ENCODE measurements at places on chromosomes 5 and 9.

GRCh38 chr5:36720688-36721087 lies 114.3 kb downstream of the SLC1A3 start:
- no peak for DNase-seq

DNA sequence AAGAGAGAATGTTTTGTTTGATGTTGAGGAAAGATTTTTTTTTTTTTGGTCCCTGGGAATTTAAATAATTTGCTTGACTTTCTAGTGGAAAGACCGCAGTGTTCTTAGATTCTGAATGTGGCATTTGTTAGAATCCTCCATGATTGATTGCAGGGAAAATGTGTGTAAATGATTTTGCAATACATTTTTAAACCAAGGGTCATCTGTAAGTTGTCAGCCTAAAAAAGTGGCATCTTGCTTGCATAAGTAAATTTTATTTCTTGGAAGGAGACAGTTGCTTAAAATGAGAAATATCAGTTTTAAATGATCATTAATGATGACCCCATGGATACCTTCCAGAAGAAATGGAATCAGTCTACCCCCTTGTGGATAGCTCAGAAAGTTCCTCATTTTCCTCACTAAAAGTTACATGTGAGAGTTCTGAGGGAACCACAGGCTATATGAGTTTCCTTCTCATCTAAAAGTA lies 105.1 kb upstream of the SLC25A48 start:
- DNase-seq = no peak

GRCh38 chr9:93064392-93065134 lies 6.1 kb downstream of the SUSD3 start:
- no peak for DNase-seq

DNA sequence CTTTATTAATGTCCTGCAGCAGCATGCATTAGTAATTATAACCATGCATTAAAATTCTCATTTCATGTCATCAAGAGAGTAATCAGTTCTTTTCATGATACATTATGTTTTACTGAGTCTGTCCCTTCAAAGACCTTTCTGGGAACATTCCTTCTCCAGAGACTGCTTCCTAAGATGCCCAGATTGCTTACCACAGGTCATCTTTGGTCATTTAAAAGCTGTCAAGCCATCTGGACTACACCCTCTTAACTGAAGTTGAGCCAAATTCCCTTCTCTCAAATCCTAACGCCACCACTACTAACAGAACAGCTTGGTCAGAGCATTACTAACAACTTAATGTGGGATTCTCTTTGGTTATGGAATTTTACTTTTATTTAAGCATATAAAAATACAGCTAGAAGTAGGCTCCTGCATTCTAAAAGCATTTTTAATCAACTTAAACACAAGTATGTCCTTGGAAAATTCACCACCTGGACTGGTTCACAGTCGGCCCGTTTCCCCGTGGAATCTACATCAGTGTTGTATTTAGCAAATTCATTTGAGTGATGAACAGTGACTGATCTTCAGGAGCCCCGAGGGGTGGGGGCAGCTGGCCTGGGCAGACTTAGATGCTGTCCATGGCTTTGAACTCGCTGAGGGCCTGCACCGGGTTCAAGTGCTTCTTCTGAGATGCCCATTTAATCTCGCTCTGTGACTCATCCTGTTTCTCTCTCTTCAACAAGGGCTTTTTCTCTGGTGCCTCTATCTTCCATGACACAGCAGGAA lies 92.8 kb upstream of the CCDC112 start:
- DNase-seq = no peak

DNA sequence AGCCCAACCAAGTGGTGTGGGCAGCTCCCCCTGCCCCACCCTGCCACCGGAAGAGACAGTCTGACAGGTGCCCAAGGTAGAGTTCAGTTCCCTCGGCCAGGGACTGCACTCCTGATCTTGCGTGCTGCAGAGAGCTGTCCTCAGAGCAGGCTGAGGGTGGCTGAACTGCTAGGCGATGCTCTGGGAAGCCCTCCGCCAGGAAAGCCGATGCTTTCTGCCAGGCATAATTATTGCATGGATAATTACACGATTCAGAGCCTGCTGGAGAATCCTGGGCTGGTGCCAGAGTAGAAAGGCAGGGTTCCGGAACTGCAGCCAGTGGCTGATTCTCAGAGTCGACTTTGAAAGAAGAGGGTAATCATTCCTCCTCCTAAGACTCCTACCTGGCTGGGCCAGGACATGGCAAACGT lies 19.3 kb downstream of the KCNIP1 start:
- no peak for DNase-seq

DNA sequence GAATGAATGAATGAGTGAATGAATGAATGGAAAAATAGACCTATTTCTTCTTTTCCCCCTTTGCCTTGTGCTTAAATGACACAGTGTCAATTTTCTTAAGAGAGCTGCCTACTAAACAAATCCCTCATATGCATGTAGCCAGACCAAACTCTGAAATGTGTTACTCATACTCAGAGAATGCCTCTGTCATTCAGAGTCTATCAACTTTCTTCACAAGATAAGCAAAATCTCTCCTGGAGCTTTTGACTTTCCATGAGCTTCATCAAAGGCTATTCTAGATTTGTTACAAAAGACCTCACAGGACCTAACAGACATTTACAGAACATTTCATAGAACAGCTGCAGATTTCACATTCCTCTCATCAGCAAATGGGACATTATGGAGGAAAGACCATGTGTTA lies 275.7 kb upstream of the MSX2 start:
- no peak for DNase-seq

- DNase-seq = no peak
Measured at GRCh38 chr9:135347461-135347860, 132.1 kb upstream of the PPP1R26 start.

GRCh38 chr5:57346328-57346727 lies 136.3 kb downstream of the ACTBL2 start:
- DNase-seq = no peak

DNA sequence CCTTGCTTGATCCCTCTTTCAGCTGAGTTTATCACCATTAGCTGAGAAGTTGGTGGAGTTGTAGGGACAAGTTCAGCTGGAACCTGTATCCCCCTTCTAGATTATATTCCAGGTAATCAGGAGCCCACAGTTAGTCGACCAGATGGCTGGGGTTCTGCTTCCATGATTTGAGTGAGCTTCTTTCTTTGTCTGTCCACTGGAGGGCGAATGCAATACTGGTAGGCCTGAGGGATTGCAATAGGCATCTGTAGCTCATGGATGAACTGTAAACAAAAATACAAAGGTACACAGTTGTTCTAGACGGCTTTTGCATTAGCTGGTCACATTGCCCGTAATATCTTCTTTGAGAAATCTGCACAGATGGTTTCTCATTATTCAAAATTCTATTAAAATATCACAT lies 88.9 kb downstream of the PCSK5 start:
- DNase-seq = no peak

DNA sequence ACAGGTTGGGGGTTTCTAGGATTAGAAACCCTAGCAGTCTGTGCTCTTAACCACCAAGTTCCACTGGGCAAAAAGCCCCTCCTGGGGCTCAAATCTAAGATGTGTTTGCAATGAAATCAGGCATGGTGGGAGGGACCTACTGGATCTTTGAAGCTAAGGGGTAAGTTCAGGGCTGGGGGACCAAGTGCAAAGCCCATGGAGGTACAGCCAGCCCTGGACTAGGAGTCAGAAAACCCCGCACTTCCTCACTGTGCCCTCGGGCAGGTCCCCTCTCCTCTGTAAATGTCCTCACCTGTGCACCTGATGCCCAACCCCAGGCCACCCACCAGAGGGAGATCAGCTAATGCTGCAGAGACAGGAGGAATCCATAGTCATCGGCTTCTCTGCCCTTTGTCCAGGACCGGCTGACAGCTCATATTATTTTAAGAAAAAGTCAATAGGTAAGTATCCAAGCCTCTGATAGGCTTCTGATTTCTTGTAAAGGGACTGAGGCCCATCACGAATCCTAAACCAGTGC lies 138.3 kb downstream of the PAX5 start:
- DNase-seq = no peak

DNA sequence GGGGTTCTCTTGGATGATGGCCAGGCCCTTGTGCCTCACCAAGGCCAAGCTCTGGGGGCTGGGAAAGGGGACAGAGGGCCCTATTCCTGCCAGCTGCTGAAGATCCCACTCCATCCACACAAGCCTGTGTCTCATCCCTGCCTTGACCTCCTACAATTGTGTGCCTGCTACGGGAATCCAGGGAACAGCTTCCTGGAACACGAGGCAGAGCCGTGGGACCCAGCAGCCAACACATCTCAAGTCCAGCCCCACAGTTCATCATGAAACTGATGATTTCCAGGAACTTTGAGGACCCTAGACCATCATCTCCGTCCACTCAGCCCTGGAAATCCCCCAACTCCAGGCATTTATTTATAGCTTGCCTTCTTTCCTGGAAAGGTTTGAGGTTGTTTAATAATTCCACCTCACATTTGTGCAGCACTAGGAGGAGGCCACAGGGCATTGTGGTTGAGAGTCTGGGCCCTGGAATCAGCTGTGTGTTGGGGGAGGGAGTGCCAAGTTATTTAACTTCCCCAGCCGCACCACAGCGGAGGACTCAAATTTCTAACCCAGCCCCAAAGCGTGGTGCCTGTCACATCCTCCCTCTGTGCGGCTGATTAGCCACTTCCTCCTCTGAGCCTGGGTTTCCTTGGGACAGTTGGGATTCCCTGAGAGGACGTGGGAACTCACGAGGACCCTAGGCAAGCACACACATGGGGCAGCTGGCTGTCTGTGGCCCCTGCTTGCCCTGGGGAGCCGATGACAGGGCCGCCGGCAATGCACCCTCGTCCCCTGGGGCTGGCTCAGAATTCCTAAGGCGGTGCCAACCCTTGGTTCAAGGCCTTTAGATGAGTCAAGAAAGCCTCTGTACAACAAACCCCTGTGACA lies 58.2 kb upstream of the GGTA1 start:
- DNase-seq = no peak

GRCh38 chr5:159135896-159136531 lies 36.3 kb upstream of the EBF1 start:
- DNase-seq = no peak

GRCh38 chr5:72163349-72163983 lies 56.2 kb downstream of the MAP1B start:
- DNase-seq = no peak

- no peak for DNase-seq
Measured at GRCh38 chr9:124330011-124330697, 72.4 kb downstream of the NEK6 start.

DNA sequence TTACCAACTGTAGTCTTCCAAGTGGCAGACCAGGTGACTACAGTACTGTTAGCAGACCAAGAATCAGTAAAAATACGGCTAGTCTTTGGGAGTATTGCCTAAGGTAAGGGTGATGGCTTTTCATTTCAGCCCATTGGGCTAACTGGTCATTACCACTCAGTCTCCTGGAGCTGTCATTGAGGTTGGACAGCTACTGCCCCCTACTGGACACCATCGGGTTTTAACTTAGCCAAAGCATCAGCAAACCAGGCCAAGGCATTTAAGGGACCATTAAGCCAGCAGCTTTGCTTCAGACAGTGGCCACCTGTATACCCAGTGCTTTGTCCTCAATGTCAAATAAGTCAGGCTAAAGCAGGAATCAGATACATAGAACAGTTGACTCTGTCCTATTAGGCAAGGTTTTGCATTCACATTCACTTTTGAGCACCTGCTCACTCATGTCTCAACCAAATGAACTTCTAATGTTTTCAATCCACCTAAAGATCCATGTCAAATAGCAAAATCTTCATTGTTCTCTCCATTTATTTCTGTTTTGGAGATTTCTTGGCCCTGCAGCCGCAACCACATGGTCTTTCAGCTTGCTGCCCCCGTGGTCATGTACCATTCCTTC lies 117.2 kb downstream of the INVS start:
- DNase-seq = no peak

- no peak for DNase-seq
Measured at GRCh38 chr9:28456861-28457260, 883.6 kb upstream of the C9orf72 start.

DNA sequence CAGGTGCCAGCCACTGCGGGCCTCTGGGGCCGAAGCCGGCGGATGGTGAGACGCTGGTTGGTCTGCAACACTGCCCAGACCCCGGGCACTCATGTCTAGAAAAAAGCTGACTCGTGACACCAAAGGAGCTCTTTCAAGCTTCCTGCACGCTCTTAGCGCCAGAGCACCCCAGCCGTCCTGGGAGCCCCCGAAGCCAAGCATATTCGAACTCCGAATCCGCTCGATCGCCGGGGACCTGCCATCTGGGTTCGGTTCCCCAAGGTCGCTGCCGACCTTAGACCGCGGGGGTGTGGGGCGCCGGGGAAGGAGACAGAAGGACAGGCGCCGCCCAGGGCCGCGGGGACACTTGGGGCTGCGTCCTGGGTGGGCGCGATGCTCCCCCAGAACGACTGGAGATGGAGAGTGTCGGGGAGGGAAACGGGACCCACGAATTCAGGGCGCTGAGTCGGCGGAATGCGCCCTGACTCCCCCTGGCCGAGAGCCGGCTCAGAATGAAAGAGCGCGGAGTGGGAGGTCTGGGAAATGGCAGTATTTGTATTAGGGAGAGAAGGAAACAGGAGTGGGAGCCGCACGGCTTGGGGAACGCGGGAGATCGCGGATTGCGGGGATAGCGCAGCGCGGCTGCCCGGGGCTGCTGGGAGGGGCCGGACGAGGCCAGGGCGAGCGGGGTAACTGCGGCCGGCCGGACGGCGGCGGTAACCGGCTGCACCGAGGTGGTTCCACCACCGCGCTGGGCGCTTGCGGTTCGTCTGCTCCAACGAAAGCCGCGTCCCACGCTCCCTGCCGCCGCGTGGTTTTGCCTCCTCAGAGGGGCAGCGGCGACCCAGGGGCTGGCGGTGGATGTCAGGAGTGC lies 20.1 kb upstream of the MARCHF6 start:
- DNase-seq = no peak

DNA sequence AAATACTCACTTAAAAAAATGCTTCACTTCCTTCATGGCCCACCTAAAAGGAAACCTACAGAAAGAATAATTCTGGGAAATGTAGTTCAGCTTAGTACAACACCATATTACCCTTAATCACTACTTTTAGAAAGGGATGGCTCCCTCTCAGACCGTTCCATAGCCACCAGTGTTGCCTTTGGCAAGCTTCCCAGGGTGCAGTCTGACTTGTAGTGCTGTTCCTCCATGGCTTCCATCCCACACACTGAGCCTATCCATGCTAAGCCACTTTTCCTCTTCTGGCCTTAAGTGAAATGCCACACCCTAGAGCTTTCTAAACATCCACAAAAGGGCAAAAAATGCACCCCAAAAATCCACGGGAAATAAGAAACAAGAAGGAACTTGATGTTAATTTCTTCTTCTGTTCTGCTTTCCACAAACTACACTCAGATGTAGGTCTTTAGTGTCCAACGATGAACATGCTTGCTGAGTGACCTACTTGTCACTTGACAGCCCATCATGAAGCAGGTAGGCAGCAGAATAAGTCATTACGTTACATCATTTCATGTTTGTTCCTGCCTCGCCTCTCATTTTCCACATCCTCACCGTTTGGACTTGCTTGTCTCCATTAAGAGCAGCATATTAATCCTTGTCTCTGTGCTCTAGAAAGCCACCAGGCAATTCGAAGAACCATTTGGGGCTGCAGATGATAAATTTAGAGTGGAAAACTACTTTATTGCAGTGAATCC lies 391.1 kb upstream of the GRAMD2B start:
- no peak for DNase-seq

Measured in dorsolateral prefrontal cortex (tissue), 122 donors.